SHP77 treated with DMSO at 0.1 percent for 48 hours (cell line): ENCODE measurements at places on chromosomes 5 and 9.

GRCh38 chr9:35488566-35489312 is 1.2 kb upstream of the RUSC2 start:
- DNase-seq: no peak

- DNase-seq: no peak
These were observed 54.5 kb upstream of the TGFBR1 start for GRCh38 chr9:99050292-99050911.

DNA sequence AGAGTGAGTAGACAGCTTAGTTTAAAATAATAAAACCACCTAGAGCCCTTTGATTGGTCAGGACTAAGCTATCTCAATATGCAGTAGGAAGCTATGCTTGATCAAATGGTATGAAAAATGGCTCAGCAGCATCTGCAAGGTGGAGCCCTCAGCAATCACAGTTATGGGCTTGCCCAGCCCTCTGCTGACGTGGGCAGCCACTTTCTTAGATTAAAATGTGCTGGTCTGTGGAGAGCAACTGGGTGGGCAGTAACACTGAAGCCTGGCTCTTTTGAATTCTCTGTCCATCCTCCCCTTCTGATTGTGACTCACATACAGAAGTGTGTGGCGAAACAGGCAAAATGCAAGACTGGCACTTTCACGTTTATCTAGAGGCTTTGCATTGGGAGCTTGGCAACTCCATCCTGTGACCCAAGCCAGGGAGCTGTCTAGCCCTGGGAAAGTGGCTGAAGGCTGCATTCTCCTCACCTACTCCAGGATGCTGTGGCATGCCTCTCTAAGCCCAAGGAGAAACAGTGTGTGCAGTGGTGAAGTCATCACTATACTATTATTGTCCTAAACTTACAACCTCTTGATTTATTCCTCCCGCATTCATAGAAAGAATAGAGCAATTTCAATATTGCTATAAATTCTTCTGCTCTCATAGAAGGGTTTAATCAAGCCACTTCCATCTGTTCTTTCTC is 61.1 kb downstream of the MED10 start:
- no peak for DNase-seq

DNA sequence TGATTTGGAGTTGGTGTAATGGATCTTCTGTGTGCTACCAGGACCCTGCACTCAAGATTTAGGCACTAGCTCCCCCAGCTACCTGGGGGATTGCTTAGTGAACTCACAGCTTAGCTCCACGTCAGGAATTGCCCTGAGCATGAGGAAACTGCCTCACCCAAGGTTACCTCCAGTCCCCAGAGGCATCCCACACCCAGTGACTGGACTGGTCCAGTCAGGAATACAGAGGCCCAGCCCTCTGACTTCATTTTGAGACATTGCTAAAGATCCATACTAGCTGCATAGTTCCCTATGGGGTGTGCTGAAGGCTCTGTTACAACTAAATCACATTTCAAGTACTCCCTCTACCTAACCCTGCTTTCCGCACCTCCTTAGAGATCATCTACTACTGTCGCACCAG is 364.7 kb downstream of the EFNA5 start:
- no peak for DNase-seq

- DNase-seq: no peak
These were observed 16.2 kb downstream of the PRLR start for GRCh38 chr5:35214051-35214450.

DNA sequence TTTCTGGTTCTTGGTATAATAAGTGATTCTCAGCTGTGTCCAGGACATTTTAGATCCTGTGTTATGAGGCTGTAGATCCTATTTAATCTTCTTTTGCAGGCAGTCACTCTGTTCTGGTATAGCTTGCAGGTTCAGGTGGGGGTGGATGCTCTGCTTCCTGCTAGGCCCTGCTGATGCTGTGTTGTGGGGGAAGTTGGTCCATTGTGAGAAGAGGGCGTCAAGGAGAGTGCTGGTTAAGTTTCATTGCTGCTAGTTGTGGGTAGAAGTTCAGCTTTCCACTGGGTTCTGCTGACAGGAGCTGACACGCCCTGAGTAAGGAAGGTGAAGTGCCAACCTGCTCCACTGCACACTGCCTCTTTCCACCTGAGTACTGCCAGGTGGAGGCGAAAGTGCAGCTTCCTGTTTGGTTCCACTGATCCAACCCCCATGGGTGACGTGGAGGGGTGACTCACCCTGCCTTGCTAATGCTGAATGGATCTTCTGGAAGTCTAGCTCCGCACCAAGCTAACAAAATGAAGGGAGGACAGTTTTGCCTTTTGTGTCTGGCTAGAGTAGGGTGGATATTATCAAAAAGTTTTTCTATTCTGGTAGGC is 16.3 kb downstream of the NMRK1 start:
- no peak for DNase-seq

- DNase-seq: no peak
These were observed 785.4 kb downstream of the NR2F1-AS1 start for GRCh38 chr5:92795633-92796032.

DNA sequence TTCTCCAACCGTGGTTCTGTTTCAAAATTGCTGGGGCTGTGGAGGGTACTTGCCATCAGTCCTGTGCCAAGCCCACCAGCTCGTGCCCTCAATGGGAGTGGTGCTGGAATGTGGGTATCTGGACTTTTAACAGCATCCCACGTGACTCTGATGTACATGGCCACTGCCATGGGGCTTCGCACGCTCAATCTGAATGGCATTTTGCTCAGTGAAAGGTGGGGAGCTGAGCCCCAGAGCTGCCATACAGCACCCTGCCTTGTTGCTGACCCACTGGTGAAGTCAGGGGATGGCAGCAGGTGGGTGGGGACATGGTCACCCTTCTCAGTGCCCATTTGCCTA is 16.6 kb upstream of the SYNPO start:
- no peak for DNase-seq

DNA sequence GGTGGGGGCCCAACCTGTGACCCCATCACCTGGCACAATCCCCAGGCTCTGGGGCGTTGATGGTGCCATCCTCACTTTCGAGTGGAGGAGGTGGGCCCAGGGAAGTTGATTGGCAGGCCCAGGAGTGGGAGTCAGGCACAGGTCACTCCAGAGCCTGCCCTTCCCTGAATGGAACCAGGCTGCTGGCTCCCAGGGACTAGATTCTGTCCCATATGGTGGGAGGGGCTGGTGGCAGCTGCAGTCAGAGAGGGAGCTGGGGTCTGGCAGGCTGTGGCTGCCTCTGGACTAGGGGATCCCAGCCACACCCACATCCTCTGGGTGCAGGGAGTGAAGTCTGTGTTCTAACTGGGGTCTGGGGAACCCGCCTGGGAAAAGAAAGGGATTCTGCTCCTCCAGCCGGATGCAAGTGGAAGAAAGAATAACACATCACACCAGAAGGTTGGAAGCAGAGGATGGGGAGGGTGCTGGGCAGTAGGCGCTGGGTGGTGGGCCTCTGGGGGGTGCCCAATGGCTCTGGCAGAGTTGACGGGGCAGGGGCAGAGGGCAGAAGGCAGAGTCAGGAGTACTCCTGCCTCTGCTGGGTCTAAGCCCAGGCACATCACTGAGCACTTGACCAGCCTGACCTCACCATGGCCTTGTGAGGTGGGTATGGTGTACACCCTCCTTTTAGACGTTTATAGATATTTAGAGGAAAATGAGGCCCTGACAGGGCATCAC is 25.8 kb downstream of the CEL start:
- DNase-seq: no peak

DNA sequence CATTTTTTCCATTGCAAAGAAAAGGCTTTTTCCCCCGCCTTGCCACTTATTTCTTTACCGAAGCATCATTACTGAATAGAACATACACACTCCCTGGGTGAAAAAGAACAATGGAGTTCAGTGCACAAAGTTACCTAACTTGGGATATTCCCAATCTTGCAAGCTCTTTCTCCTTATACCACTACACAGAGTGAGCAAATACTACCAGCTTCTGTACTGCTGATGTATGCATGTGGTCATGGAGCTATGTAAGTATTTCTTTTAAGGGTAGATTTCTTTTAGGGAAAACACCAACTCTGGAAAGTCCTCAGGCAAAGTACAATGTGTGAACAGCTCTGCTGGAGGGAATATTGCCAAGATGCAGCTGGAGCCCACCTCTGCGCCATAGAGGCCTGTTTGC is 81.1 kb downstream of the AOPEP start:
- DNase-seq: no peak

- DNase-seq: no peak
These were observed 41.5 kb downstream of the UBE2R2 start for GRCh38 chr9:33858423-33858822.

GRCh38 chr9:86706391-86706790 is 240.9 kb downstream of the GAS1 start:
- no peak for DNase-seq

- DNase-seq: no peak
These were observed 251.9 kb downstream of the EBF1 start for GRCh38 chr5:158847772-158848171.

GRCh38 chr5:114223866-114224265 is 138.0 kb upstream of the KCNN2 start:
- DNase-seq: no peak

DNA sequence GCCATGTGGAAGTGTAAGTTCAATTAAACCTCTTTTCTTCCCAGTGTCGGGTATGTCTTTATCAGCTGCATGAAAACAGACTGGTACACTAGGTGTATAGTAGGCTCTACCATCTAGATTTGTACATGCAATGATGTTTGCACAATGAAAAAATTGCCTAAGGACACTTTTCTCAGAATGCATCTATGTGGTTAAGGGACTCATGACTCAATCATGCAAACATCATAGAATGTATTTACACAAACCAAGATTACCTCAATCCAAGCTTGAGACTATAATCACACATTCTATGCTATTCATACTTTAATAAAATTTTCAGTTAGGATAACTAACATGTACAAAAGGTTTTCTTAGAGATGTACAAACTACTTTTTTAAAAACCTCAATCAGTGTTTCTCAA is 1164.5 kb downstream of the CDH12 start:
- DNase-seq: no peak

DNA sequence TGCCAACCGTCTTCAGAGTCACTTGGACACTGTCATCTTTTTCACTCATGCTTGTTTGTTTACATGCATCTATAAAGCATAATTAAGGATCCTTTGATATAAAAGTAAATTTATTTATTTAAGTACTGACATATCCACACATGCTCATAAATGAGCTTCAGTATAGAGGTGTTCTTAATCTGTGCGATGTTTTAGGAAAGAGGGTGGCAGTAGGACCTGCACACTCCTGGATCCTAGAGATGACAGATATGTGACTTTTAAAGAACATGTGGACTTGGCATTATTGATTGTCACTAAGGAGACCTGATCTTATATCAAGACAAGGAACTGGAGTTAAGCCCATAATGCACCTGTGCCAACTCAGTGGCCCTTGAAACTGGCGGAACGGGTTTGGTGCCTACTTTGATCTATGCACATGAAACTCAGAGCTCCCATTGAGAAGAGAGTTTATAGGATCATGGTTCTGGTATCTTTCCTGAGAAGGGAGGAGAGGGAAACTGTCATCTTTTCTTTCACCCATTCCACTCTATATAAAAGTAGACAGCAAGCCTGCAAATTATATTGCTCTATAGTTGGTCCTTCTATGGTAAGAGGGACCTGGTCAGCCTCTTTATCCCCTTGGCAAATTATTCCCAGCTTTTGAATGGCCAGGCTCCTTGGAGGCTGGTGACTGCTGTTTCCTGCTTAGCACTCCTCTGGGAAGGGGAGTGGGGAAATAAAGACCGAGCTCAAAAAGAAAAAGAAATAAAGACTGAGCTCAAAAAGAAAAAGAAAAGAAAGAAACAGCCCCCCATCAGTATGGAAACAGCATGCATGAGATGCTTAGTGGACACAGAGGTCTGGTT is 57.8 kb upstream of the LIFR start:
- DNase-seq: no peak

GRCh38 chr5:54738118-54738972 is 220.8 kb downstream of the SNX18 start:
- DNase-seq: no peak

GRCh38 chr5:635306-636055 is 23.3 kb downstream of the CEP72 start:
- DNase-seq: no peak

GRCh38 chr5:62256161-62257019 is 49.6 kb upstream of the KIF2A start:
- DNase-seq: no peak

DNA sequence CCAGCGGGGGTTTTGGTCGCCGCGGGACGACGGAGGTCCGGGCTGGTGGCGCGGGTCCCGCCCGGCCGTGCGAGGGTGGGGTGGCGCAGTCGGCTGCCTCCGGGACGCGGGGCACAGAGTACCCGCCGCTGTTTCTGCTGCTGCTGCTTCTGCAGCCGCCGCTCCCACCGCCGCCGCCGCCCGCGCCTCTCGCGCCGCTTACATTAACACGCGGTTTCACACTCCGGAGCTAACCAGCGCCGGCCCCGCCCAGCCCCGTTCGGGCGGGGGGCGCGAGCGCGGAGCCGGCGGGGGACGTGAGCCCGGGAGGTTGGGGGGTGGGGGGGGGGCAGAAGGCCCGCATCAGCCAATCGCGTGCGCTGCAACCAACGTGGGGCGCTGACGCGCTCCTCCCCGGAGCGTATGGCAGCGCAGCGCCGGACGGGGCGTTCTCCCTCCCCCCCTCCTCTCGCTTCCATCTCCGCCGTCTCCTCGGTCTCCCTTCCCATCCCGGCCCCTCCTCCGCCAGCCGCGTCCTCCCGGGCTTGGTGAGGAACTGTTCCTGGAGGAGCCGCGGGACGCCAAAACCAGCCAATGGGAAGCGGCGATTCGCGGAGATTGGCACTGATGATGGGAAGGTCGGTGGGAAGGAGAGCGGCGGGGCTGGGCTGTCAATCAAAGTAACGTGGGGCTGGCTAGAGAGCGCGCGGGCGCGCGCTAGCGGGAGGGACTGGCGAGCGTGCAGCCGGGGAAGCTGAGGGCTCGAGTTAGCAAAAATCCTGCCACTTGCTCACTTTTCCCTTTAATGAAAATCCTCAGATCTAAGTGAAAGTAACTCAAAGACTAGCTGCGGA is at the start of gene TLE1:
TSS of gene TLE1 (minus strand) at position 205 of the 833 bp plus-strand sequence. CDS start 1,307 bp downstream, outside the sequence.
- DNase-seq: peak; percentile 86

GRCh38 chr5:31036411-31036810 is 157.1 kb upstream of the CDH6 start:
- DNase-seq: no peak

DNA sequence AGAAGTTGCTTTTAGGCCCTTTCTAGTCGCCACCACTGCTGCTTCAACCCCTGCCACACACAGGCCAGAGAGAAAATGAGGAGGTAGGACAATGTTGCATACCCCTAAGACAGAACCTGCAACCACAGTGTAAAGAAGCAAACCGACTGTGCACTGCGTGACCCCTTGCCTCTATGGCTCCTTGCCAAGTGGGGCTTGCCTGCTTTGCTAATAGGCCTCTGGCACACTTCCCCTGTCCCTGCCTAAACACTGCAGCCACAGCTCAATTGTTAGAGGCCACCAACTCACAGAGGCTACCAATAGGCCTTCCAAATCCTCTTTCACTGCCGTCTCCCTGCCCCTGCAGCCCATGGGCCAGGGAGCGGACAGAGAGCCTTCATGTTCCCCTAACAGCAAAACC is 280.1 kb downstream of the CDH10 start:
- peak; percentile 67 for DNase-seq

GRCh38 chr5:32837211-32837610 is 126.1 kb downstream of the NPR3 start:
- no peak for DNase-seq

GRCh38 chr9:125867751-125868415 is 120.7 kb downstream of the PBX3 start:
- no peak for DNase-seq

GRCh38 chr9:96056226-96056625 is 180.7 kb downstream of the ERCC6L2 start:
- DNase-seq: no peak

- no peak for DNase-seq
These were observed 1.9 kb downstream of the HK3 start for GRCh38 chr5:176897263-176897662.

- peak; percentile 23 for DNase-seq
These were observed 1.3 kb downstream of the NIPBL start for GRCh38 chr5:36877667-36878391.
